Type B pancreatic cell (in vitro differentiated cells): ENCODE measurements at places on chromosomes 5 and 9. TPM values are rescaled to one million over a fixed set of nuclear protein-coding genes. Genes with fewer than 3 reads are reported as not detected.

MAMDC2 gene
- total RNA-seq = 2.2 and 4.0 TPM in 2 replicates

LECT2 gene
- total RNA-seq = not detected in 2 replicates

KLF4 gene
- total RNA-seq = 49.5 and 136 TPM in 2 replicates

SLC6A3 gene
- 0.19 TPM in 2 replicates for total RNA-seq

GDF9 gene
- total RNA-seq = 1.4 and 1.5 TPM in 2 replicates

HNRNPA0 gene
- 50.4 and 67.0 TPM in 2 replicates for total RNA-seq

DNA sequence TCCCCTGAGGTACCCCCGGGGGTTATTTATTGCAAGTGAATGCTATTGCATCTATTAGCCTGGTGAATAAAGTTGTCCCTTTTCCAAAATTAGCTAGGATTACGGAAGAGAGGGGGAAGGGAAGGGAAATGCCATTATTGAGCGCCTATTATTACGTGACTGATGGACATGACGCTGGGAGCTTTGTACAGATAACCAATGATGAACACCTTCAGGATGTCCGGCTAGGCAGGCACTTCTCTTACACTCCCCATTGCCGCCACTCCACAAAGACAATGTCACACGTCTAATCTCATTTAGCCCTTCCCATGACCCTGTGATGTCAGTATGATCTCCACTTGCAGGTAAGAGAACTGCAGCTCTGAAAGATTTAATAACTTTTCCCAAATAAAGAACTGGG is 9.4 kb downstream of the GABRP start:
- no peak overlapping the region for H3K27ac ChIP-seq
- peaks cover 5% of the 10 kb centered on the region for H3K27me3 ChIP-seq
- H3K36me3 ChIP-seq = peaks cover 4% of the 10 kb centered on the region

GRCh38 chr5:52466749-52467520 is 320.8 kb upstream of the ITGA1 start:
- H3K36me3 ChIP-seq = no peaks in the 10 kb centered on the region
- H3K27me3 ChIP-seq = peaks cover 2% of the 10 kb centered on the region
- peaks cover 15% of the 10 kb centered on the region for H3K4me1 ChIP-seq
- no peak for DNase-seq
- H3K27ac ChIP-seq = no peak overlapping the region

DNA sequence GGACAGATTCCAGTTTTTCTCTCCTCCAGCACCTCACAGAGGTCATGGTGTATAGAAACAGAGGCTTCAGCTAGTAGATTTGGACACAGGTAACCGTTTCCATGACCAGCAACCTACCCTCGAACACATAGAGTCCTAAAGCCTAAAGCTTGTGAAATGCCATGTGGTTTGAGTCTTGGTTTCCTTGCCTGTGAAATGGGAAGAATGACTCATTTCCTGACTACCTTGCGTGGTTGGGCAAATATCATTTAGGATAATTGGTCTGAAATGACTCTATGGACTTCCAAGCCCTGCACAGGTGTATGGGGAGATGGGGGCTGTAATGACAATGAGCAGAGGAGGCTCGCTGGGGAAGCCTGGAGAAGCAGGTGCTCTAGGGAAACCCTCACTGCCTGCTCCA is 134.6 kb downstream of the TTLL11 start:
- no peak overlapping the region for H3K27ac ChIP-seq
- no peak overlapping the region for H3K4me3 ChIP-seq
- peaks cover 3% of the 10 kb centered on the region for H3K27me3 ChIP-seq
- DNase-seq = no peak
- H3K4me1 ChIP-seq = no peaks in the 10 kb centered on the region

DNA sequence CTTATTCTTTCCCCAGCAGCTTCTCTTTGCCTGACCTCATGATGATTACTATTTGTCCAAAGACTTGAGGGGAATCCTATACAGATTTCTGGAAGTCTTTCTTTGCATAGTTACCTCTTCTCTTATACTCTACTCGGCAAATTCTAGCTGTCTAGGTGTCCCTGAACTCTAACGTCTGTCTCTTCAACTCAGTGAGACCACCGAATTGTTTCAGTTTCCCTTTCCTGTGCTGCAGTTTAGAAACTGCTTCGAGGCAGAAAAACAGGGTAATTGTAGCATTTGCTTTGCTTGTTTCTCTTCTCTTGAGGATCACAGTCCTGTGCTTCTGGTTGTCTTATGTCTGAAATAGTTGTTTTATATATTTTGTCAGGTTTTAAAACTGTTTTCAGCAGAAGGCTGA is 14.8 kb downstream of the LVRN start:
- no peaks in the 10 kb centered on the region for H3K36me3 ChIP-seq
- DNase-seq = no peak
- no peak overlapping the region for H3K27ac ChIP-seq

DNA sequence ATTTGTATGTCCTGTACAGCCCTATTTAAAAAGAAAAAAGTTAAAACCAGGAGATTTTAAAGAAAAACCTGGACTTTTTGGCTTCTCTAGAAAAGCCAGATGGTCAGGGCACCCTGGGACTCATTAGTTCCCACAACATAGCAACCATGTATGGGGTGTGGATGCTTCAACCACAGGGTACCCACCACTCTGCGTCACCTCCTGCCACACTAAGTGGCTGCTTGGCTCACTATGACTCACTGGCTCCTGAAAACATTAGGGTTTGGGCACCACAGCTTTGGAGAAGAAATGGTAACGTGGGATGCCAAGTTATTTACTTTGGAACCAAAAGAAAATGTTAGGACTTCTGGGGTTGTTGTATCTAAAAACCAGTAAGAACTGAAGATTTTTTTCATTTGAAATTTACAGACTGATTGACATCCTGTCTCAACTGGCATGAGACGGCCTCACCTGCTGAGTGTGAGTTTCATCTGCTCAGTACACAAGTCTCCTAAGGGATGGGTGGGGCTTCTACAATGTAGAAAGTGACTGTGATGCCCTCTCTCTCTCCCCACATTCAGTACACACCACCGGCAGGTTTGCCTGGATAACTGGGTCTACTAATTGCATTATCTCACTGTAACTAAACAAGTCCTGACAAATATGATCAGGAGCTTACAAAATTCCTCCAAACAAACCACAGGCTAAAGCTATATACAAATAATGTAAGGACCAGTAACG is 103.9 kb downstream of the ESM1 start:
- peaks cover 13% of the 10 kb centered on the region for H3K4me1 ChIP-seq
- no peak for DNase-seq
- H3K36me3 ChIP-seq = peaks cover 6% of the 10 kb centered on the region
- H3K4me3 ChIP-seq = no peak overlapping the region
- no peak overlapping the region for H3K27ac ChIP-seq

GRCh38 chr5:95836544-95836943 is 14.0 kb upstream of the GLRX start:
- peak overlapping the region; percentile 27 for H3K4me3 ChIP-seq
- no peak overlapping the region for H3K27ac ChIP-seq
- peaks cover 5% of the 10 kb centered on the region for H3K4me1 ChIP-seq
- DNase-seq = no peak
- no peaks in the 10 kb centered on the region for H3K36me3 ChIP-seq
- no peaks in the 10 kb centered on the region for H3K27me3 ChIP-seq

DNA sequence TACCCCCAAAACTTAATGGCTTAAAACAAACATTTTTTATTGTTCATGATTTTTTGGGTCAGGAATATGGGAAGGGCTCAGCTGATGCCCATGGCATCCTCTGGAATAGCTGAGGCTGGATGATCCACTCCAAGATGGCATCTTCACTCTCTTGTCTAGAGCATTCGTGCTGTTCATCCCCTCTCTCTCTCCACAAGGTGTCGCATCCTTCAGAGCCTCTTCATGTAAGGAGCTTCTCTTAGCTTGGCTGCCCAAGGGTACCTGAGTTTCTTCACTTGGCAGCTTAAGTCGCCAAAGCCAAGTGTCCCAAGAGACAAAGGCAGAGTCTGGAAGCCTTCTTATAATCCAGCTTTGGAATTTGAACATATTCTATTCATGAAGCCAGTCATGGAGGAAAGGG is 294.7 kb downstream of the CHSY3 start:
- H3K4me3 ChIP-seq = no peak overlapping the region
- no peaks in the 10 kb centered on the region for H3K4me1 ChIP-seq
- no peaks in the 10 kb centered on the region for H3K36me3 ChIP-seq
- DNase-seq = no peak

DNA sequence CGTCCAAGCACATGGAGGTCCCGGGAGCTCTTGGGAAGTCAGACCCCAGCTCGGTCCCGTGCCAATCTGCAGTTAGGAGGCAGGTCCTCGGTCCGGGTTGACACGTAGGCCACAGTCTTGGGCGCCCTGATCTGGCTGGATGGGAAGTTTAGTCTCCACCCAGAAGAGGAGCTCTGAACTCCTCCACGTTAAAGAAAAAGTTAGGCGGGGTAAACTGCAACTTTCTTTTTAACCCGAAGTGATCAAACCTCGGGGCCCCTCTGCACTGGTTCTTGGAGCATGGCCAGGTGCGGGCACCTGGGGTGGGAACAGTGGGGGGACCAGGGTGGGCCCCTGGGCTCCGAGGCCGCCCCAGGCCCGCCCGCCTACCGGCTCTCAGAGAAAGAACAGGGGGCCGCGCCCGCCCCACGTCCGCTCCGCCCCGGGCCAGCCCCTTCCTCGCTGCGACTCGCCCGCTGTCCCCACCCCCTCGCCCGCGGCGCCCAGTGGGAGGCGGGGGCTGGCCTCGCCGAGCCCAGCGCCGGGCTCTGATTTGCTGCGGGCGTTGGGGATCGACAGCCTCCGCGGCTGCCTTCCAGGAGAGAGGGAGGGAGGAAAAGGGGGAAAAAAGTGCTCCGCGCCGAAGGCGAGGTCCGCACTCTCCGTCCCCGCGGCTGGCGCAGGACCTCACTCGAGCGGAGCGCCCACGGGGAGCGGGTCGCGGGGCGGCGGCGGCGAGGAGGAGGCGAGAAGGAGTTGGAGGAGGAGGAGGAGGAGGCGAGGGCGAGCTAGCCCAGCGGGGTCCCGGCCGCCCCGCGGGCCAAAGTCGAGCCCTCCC is at the start of gene COL5A1:
TSS of gene COL5A1 (plus strand) at position 631 of the 817 bp plus-strand sequence. CDS start 385 bp downstream, outside the sequence.
- H3K4me1 ChIP-seq = peaks cover 32% of the 10 kb centered on the region
- H3K36me3 ChIP-seq = no peaks in the 10 kb centered on the region
- DNase-seq = peak; percentile 93
- peak within 1 kb of the TSS; percentile 91 for H3K4me3 ChIP-seq

- no peaks in the 10 kb centered on the region for H3K27me3 ChIP-seq
- no peak overlapping the region for H3K27ac ChIP-seq
- H3K36me3 ChIP-seq = peaks cover 27% of the 10 kb centered on the region
- peak overlapping the region; percentile 44 for H3K4me3 ChIP-seq
- no peak for DNase-seq
These were observed 3.7 kb downstream of the SIL1 start for GRCh38 chr5:139194486-139194885.

- H3K36me3 ChIP-seq = no peaks in the 10 kb centered on the region
- H3K27me3 ChIP-seq = peaks cover under 1% of the 10 kb centered on the region
- no peaks in the 10 kb centered on the region for H3K4me1 ChIP-seq
- H3K27ac ChIP-seq = no peak overlapping the region
These were observed 9.1 kb downstream of the PRKACG start for GRCh38 chr9:69004836-69005235.

GRCh38 chr5:132009706-132010405 is 1.6 kb downstream of the ACSL6 start:
- no peaks in the 10 kb centered on the region for H3K36me3 ChIP-seq
- DNase-seq = peak; percentile 25
- no peaks in the 10 kb centered on the region for H3K4me1 ChIP-seq
- no peak overlapping the region for H3K27ac ChIP-seq
- peaks cover 64% of the 10 kb centered on the region for H3K27me3 ChIP-seq

DNA sequence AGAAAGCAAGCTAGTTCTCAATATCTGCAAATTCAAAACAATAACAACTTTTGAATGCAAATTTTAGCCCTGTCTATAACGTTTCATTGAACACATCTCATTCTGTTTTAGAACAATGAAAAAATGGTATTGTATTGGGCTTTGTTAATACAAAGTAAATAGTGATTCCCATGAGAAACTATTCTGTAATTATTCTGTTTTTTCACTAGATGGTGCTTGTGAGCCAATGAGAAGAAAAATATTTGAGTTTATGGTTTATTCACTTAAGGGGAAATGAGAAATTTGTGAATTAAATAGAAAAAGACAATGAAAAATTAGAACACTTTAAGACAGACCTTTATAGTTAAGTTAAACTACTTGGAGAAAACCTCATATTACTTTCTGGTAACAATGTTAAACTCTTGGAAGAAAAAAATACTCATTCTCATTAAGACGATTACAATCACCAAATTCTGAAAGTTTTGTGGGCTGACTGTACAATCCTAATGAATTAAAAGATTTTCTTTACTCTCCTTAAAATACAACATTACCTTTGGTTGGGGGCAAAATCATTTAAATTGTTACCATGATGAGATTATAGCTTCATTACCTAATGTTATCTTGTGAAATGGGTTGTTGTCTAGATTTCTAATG is 127.0 kb downstream of the NNT start:
- no peak overlapping the region for H3K4me3 ChIP-seq
- H3K27ac ChIP-seq = no peak overlapping the region
- DNase-seq = no peak
- H3K36me3 ChIP-seq = no peaks in the 10 kb centered on the region

DNA sequence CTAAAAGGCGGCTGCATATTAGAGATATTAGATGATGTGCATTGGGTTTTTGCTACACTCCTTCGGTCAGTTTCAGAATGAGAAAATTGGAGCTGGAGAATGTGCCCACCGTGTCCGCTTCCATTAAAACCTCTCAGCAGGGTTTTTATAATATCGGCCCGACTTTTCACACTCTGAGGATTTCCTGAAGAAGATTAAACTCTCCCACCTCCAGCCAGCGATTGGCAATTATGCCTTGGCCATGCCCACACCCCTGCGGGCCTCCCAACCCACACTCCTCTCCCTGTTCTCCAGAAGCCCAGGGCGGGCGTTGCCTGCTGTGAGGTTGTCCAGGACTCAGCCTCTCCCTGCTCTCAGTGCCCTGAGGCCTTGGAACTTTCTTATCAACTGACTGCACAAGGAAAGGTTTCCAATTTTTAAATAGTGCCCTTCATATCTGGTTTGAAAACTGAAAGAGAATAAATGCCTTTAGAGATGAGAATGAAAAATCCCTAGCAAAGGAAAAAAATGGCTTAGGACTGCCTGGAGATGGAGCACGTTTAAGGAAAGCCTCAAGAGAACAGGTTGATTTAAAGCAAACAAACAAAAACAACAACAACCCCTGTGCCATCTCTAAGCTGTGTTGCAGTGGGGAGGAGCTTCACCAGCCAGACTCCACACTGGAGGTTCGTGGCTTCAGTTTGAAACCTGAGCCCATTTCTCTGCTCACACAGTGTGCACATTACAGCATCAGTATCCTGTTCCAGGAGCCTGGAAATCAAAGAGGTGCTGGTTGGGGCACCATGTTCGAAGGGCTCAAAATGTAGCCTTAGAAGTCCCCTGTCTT is 292.9 kb downstream of the NSG2 start:
- peak overlapping the region; percentile 29 for H3K4me3 ChIP-seq
- H3K27ac ChIP-seq = peak overlapping the region; percentile 77
- no peak for DNase-seq
- H3K36me3 ChIP-seq = no peaks in the 10 kb centered on the region

DNA sequence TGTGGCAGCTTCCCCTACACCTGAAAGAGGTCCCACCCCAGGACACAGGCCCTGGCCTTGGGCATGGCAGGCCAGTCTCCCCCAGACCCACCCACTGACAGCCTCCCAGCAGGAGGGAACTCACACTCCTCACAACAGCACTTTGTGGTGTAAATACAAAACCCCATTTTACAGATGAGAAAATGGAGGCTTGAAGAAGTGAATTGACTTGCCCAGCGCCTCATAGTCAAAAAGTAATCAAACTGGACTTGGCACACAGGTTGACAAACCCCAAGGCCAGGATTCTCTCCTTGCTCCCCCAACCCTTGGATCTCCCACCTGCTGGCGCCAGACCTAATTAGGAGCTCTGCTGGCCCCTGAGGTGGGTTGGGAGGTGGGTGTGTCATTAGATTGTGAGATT is 29.2 kb upstream of the NEK6 start:
- peaks cover 12% of the 10 kb centered on the region for H3K27me3 ChIP-seq
- no peak overlapping the region for H3K4me3 ChIP-seq
- no peaks in the 10 kb centered on the region for H3K36me3 ChIP-seq
- H3K4me1 ChIP-seq = peaks cover 3% of the 10 kb centered on the region
- no peak overlapping the region for H3K27ac ChIP-seq
